BJ (cell line): ENCODE measurements at places on chromosomes 6 and 20. TPM values are rescaled to one million over a fixed set of nuclear protein-coding genes. Genes with fewer than 3 reads are reported as not detected.

GRCh38 chr20:16729080-16729479, 746 bp upstream of the SNRPB2 start:
- DNase-seq: no peak

GRCh38 chr6:37077191-37077904, 71.9 kb downstream of the FGD2 start:
- no peak for DNase-seq

GRCh38 chr6:8536122-8536521, 100.8 kb upstream of the SLC35B3 start:
- no peak for DNase-seq

GRCh38 chr6:10316373-10316721, 98.5 kb downstream of the TFAP2A start:
- peak; percentile 76 for DNase-seq

The TFAP2D gene
- not detected in 2 replicates for polyA plus RNA-seq

DNA sequence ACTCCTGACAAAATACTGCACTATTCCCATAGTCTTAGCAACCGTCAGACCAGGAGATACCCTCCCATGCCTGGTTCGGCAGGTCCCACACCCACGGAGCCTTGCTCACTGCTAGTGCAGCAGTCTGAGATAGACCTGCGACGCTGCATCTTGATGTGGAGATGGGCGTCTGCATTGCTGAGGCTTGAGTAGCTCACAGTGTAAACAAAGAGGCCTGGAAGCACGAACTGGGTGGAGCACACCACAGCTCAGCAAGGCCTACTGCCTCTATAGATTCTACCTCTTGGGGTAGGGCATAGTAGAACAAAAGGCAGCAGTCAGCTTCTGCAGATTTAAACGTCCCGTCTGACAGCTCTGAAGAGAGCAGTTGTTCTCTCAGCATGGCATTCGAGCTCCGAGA, 25.4 kb downstream of the TMEM244 start:
- no peak for DNase-seq

The XPO5 gene
- polyA plus RNA-seq: 28.0 and 37.7 TPM in 2 replicates

- no peak for DNase-seq
These were observed 82.2 kb upstream of the PMEPA1 start for GRCh38 chr20:57791966-57792365.

DNA sequence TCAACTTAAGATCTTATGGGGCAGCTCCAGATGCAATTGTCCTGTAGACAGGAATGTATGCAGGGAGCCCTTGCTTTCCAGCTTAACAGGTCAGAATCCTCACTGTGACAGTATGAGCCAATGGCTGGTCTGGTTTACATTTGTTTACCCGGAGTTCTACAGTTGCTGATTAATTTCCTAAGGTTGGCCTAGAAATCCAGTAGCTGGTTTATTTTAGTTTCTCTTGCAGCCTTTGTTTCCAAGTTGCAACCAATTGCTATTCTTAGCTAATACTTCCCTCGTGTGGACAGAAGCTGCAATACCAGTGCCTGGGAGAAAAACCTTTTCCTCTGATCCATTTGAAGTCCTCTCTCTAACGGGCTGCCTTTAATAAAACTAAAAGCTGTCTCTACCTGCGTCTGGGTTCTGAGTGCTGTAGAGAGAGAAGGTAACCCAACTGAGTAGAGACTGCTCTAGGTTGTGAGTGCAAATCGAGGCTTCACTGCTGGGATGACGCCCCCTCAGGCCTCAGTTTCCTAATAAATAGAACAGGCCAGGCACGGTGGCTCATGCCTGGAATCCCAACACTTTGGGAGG, 45.9 kb downstream of the ZNF217 start:
- DNase-seq: peak; percentile 18
